NCI-H1930 (cell line): ENCODE measurements at places on chromosomes 1 and 21.

DNA sequence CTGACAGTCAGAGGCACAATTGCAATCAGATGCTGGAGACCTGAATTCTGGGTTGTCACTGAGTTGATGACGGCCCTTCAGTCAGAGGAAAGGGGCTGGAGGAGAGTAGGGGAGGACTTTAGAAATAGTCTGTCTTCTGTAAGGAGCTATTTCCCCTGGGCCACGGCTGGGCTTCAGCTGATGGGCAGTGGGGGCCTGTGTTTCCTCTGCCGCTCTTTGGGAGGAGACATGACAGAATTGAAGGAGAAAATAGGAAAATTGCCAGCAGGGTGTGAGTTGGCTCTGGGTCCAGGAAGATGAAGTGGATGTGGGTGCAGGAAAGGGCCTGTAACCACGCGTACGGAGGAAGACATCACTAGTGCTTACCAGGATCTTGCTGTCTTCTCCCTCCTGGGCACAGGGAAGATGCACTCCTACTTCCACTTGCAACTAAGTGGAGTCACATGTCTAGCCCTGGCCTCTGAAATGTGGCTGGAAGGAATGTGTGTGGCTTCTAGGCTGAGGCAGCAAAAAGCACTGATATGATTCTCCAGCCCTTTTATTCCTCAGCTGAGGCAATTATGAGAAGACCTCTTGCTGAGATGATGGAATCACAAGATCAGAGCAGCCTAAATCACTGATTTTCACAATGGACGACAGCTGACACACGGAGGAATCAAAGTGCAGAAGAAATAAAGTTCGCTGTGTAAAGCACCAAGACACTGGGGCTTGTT lies 250.0 kb downstream of the GRIK3 start:
- DNase-seq: no peak

- peak; percentile 8 for DNase-seq
Observed at GRCh38 chr1:241063276-241063675, 293.7 kb downstream of the RGS7 start.

DNA sequence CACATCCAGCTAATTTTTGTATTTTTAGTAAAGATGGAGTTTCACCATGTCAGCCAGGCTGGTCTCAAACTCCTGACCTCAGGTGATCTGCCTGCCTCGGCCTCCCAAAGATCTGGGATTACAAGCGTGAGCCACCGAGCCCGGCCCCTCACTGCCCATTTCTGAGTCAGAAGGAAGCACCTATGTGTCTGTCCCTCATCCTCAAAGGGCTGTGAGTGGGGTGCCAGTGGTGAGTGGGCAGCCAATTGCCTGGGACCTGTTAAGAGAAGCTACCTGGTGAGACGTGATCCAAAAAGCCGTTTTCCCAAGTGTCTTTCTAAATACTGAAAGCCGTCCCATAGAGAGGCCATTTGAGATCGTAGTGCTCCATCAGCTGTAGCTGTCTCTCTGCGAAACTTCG lies 27.1 kb upstream of the PDXK start:
- no peak for DNase-seq

DNA sequence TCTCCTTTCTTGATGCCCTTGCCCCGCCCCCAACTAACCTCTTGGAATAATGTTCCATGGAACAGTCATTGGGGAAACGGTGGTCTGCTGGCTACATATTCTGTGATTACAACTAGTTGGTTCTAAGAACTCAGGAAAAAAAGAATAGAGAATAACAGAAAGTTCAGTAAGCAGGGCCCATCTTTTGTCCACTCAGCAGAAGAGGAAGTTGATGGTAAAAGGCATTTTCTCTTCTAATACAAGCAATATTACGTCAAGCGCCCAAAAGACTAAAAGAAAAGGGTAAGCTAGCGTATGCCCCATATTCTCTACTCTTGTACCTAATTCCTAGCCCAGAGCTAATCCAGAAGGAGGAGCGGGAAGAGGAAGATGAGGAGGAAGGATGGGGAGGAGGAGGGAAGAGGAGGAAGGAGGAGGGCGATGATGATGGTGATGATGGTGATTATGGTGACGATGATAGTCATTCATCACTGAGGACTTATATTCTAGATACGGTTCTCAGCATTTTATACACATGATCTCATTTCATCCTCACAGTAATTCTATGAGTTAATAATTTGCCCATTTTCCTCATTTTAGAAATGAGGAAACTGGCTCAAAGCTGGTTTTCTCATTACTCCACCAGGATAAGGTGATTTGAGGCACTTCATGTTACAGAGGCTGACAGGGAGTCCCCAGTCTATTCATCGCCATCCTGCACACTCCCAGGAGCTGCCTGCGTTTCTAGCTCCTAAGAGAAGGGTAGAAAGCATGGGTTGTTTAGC lies 76.6 kb upstream of the EFHD2 start:
- no peak for DNase-seq

DNA sequence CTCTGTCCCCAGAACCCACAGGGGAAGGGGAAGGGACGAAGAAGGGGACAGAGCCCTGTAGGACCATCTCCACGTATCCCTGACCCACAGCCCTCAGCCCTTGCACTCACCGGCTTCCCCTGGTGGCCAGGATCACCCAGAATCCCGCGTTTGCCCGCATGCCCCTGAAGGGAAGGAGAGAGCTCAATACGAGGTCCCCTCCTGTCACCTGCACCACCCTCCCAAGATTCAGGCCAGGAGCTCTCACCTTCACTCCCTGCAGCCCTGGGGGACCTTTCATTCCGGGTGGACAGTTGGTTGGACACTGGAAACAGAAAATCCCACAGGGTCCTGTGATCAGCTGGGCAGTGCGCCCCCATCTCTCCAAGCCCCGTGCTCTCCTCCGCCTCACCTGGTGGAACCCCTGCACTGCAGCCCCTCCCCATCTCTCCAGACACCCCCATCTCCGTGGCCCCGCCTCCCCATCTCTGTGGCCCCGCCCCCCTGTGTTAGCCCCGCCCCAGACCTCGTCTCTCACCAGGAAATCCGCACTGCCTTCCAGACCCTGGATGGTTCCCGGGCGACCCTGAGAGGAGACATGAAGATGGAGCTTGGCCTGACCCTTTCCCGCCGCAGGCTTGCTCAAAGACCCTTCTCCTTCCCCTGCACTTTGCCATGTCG lies 6.0 kb downstream of the COL9A2 start:
- no peak for DNase-seq

GRCh38 chr1:193070386-193070753 lies 11.0 kb downstream of the RO60 start:
- DNase-seq: no peak

DNA sequence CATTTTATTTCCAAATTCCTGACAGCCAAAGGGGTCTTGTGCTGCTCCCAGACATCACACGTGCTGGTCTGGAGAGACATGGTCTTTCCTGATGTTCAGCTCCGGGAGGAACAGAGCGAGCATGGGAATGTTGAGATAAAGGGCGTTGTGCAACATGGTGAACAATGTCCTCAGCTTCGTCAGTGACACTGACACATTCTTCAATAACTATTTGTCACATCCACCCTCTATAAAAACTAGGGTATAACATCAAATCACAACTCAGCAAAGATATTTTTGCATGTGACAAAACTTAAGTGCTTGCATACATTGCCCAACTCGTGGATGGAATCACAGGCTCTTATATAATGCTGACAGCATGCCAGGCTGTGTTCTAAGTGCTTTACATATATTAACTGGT lies 42.4 kb upstream of the GRHL3 start:
- DNase-seq: no peak

DNA sequence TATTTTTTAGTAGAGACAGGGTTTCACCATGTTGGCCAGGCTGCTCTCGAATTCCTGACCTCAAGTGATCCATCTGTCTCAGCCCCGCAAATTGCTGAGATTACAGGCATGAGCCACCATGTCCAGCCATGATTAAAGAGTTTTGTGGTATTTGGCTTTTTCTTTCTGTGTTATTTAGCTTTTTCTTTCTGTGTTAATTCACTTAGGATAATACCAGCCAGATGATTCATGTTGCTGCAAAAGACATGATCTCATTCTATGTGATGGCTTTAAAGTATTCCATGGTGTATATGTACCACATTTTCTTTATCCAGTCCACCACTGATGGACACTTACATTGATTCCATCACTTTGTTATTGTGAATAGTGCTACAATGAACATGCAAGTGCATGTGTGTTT lies 1135.2 kb downstream of the AMY1C start:
- DNase-seq: no peak

- no peak for DNase-seq
Observed at GRCh38 chr21:27250366-27250765, 283.5 kb upstream of the ADAMTS5 start.

GRCh38 chr1:1806890-1807289 lies 28.6 kb upstream of the NADK start:
- no peak for DNase-seq

DNA sequence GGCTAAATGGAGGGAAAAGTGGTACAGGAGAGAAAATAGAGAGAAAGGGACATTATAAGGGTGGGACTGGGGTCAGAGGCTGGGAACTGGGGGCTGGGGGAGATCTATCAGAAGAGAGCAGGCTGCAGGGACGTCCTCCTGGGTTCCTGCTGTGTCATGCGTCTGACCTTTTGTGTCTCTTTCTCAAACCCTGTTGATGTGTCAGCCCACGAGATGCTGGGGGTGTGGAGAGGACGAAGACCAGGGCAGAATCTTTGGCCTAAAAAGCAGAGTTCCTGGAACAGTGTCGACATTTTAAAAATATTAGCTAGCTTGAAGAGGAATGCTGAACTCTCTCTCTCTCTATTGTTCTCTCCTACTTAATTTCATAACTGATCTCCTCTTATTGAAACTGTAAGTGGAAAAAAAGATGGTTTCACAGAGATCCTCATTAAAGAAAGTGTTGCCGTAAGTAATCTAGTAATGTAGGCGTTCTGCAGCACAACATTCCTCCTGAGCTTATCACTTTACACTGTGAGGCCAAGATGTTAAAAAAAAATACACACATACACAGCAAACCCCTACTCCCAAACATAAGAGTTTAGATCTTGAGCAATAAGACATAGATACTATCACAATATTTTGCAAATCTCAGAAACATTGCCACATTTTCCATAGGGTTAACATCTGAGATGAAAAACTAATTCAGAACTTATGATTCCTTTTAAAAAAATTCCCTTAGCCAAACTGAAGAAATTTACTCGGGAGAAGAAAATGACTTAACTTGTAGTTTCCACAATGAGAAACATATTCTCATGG lies 52.6 kb downstream of the RUNX1 start:
- no peak for DNase-seq

GRCh38 chr1:232822530-232822929 lies 17.3 kb downstream of the MAP10 start:
- no peak for DNase-seq

DNA sequence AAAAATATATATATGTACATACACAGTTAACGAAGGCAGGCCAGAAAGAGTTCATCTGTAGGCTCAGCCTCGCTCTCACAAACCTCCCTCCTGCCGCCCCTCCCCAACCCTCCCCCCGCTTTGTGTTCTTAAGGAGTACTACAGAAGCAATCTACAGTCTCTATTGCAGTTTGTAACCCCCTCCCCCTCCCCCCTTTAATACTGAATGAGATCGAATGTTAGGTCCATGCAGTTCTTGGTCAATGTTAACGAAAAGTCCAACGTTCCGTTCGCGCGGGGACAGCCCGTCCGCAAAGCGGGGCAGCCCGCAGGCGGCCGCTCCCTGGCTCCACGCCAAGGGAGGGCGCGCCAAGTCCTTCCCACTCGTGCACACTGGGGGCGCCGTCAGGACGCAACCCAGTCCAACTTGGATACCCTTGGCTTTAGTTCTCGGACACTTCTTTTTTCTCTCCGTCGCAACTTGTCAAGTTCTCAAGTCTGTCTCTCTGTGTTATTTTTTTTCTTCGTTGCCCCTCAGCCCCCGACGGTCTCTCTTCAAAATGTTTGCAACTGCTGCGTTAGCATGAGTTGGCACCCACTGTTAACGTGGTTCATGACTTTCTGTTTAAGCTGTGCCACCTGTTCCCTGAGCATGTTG lies 2.2 kb downstream of the JUN start:
- no peak for DNase-seq

GRCh38 chr1:115012006-115012405 lies 17.6 kb upstream of the TSHB start:
- DNase-seq: no peak

DNA sequence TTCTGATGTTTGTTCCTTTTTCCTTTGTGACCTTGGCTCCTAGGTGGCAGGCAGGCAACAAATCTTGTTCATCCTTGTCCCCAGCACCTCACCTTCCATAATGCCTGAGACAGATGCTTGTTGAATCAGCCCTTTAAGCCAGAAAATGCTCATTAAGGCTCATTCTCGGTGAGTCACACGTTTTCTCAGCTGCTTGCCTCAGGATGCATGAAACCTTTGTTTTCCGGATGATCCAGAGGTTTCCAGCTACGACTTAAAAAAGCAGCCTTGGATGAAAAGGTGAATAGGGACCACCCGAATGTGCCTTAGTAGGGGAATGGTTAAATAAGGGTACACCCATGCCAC lies 4.6 kb upstream of the ATP13A2 start:
- DNase-seq: no peak

- DNase-seq: no peak
Observed at GRCh38 chr1:116345011-116345410, 28.0 kb upstream of the ATP1A1 start.

DNA sequence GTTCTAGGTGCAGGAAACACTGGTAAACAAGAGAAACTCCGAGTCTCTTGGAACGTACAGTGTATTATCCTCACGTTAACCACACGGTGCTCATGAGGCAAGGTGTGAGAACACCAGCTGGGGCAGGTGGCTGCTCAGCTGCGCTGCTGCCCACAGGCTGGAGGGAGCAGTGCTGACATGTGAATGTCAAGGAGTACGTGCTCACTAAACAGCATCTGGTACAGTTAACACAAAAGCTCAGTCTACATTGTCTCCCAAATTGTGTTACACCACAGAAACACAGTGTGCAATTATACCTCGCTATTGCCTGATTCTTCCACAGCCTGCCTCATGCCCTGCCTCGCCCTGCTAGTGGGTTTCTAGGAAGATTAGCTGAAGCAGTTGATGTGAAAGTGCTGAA lies 138.4 kb downstream of the GLIS1 start:
- no peak for DNase-seq

- DNase-seq: no peak
Observed at GRCh38 chr21:41726970-41727783, 39.7 kb downstream of the RIPK4 start.

GRCh38 chr1:218748071-218748470 lies 402.9 kb downstream of the TGFB2 start:
- DNase-seq: no peak

DNA sequence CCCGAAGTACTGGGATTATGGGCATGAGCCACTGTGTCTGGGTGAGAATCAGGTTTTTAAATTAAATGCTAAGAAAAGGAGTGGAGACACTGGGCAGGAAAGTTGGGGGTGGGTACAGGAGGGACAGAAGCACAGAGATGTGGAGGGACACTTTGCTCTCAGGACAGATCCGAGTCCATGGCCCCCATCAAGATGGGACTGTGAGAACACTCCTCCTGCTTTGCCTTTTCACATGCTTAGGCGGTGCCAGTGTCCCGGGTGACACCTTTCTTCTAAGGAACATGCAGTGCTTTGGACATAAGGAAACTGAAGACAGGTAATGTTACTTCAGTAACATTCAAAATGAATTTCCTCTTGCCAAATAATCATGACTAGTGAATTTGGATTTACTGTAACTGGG lies 16.7 kb downstream of the SLC25A33 start:
- DNase-seq: no peak
